Stimulated activated CD4-positive, alpha-beta T cell treated with anti-CD3 and anti-CD28 coated beads, Interleukin-1b, Interleukin-23, amount 100 ng/mL, for 24 hours (primary cell): ENCODE measurements at places on chromosomes 2 and 18.

DNA sequence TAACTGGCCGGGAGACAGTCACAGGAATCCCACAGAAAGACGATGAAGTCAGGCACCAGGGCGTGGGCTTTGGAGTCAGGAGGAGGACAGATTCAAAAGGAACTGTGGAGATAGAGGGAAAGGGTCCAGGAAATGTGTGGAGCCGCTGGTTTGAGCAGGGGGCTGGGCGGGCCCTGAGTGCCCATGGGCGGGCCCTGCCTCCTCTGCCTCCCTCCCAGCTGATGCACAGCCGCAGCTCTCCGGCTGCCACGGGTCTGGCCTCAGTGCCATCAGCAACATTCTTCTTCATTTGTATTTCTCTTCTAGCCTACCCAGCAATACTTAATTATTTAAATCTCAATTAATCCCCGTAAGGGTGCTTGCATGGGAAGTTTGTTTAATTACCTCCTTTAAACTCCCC, 432.3 kb downstream of the NBAS start:
- no peak for DNase-seq

DNA sequence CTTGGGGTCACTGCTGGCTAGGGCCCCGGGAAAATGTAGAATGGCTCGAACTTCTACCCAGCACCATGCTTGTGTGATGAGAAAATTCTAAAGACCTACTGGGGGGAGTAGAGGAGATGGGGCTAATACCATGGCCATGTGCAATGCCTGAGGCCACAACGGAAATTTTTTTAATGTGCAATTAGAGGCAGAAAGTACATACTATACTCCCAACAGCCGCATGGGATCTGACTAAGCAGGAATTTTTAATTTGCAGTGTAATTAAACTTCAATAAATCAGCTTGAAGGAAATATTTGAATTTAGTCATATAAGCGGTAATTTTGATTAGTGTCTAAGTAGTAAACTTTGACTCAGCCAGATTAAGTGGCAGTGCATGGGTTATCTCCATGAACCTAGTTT, 53.2 kb upstream of the CNGA3 start:
- DNase-seq: no peak

DNA sequence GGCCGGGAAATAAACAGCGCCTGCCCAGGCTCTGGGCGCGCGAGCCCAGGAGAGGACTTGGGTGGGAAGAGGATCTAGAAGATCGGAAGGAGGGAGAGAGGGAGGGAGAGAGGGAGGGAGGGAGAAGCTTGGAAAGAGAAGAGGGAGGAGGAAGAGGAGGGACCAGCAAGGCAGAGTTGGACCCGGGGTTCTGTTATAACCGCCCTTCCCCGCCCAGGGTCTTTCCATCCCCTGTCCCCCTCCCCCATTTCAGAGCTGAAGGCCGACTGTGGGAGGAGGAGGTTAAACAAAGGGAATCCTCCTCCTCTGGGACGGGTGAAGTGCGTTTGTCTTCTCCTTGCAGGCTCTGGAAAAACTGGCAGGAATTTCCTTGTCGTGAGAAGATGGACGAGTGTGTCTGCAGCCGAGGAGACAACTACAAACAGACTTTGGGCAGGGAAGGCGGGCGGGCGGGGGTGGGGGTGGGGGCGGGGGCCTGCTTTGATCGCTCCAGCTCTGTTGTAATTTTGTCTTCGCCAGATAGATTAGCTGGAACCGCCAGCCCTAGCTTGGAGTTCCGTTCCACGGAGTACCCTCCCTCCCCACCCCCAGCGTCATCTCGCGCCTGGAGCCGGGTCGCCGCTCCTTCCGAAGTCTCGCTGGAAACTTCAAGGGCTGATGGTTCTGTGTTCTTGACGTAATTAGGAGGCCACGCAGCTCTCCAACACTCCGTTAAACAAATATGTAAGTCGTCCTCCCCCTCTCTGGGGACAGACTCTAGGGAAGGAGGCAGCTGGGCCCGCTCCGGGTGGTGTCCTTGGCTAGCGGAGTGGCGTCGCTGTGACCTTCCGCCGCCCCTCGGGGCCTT, 6.4 kb upstream of the SP9 start:
- DNase-seq: no peak

GRCh38 chr2:240207661-240208060, 67.2 kb upstream of the OTOS start:
- no peak for DNase-seq

DNA sequence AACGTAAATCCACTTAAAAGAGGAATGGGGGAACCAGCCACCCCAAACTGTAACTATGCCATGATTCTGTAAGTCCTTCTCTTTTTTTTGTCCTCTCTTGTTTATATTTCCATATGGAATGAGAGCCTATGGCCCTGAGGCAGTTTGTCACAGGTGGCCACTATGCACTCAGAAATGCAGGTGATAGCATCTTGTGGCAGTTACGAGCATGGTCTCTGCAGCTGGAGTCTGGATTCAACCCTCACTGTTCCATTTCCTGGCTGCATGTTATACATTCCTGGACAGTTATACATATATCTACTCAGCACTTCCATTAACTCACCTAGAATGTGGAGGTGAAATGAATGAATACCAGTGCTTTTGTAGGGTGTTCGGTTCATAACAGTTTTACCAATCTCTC, 291.5 kb upstream of the FANCL start:
- DNase-seq: no peak

DNA sequence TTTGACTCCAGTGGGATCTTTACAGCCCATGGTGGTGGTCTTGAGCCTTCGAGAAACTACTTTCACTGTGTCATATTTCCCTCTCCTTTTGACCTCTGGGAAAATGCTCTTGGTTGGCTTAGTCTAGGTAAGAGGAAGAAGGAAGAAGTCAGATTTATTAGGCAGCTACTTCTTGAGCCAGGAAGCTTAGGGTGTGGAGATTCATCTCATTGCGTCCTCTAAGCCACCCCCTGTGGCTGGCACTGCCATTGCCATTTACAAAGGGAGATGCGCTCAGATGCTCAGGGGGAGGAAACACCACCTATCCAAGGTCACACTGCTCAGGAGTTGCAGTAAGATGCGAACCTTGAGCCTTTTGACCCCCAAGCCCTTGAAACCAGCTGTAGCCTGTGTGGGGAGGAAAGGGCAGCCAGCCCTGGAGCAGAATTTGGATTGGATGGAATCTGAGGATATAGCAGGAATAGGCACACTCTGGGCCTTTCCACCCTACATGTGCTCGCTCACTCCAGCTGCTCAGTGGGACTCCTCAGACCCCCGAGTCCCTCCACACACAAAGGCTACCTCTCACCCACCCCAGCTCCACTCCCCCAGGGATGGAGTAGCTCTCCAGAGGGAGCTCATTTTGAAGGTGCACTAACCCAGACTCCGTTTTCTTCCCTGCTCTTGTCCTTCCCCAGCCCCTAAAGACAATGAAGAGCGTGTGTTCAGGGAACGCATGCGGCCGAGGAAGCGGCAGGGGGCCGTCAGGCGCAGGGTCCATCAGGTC, 321.3 kb upstream of the EPAS1 start:
- DNase-seq: no peak

- DNase-seq: no peak
Measured at GRCh38 chr2:241073166-241074064, 28.7 kb downstream of the MTERF4 start.

DNA sequence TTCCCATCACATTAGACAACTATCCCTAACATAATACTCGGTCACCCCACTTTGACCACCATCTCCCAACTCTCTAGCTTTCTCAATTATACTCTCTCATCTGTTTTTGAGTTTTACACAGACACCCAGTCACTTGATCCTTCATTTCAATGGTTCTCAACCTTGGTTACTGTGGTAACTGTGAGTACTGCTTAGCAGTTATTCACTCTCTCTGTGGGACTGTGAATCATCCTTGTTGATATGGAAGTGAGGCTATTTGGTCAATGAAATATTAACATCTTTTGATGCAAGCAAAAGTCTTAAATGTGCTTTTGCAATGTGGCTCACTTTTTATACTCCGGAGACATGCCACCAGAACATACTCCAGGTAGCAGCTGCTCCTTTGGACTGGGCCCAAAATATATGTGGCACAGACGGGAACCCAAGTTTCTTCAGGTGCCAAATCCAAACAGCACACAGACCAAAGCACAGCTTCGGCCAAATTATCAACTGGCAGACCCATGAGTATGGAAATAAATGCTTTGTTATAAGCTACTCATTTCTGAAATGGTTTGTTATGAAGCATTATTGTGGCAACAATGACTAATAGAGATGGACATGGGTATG, 75.0 kb upstream of the SLC25A52 start:
- no peak for DNase-seq

DNA sequence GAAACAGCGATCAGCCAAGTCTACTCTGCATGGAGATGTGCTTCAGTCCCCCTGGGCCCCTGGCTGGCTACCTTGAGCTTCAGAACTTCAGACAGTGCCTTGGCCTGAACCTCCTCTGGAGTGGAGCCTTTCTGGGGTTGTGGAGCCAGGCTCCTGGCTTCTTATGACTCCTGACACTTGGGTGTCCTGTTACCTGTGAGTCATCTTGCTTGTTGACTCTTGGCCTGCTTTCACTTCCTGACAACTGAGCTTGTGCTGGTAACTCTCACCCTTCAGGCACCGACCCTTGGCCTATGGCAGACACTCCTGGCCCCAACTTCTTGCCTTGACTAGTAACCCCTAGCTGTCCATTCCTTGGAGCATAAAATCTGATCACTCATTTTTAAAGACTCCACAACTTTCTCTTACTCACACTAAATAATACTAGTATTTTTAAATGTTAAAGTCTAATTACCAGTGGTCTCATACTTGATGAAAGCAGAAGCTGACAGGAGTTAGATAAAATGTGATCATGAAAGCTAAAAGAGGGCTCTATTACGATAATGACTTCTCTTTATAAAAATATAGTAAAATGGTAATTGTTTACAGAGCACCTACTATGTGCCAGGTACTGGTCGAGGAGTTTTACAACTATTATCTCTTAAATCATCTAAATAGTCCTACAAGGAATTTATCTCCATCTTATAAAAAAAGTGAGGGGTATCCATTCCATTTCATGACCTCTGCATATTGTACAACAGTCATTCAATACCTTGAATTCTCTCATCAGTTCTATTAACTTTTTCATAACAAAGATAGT, 46.3 kb upstream of the VIT start:
- DNase-seq: no peak

GRCh38 chr2:86284987-86285386, 52.4 kb downstream of the REEP1 start:
- DNase-seq: no peak

GRCh38 chr2:56077359-56077915, 106.4 kb upstream of the CCDC85A start:
- no peak for DNase-seq

DNA sequence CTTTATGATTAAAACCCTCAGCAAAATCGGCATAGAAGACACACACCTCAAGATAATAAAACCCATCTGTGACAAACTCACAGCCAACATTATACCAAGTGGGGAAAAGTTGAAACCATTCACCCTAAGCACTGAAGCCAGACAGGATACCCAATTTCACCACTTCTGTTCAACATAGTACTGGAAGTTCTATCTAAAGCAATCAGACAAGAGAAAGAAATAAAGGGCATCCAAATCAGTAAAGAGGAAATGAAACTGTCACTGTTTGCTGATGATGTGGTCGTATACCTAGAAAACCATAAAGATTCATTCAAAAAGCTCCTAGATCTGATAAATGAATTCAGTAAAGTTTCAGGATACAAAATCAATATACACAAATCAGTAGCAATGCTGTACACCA, 16.4 kb upstream of the RPRD1A start:
- DNase-seq: no peak

DNA sequence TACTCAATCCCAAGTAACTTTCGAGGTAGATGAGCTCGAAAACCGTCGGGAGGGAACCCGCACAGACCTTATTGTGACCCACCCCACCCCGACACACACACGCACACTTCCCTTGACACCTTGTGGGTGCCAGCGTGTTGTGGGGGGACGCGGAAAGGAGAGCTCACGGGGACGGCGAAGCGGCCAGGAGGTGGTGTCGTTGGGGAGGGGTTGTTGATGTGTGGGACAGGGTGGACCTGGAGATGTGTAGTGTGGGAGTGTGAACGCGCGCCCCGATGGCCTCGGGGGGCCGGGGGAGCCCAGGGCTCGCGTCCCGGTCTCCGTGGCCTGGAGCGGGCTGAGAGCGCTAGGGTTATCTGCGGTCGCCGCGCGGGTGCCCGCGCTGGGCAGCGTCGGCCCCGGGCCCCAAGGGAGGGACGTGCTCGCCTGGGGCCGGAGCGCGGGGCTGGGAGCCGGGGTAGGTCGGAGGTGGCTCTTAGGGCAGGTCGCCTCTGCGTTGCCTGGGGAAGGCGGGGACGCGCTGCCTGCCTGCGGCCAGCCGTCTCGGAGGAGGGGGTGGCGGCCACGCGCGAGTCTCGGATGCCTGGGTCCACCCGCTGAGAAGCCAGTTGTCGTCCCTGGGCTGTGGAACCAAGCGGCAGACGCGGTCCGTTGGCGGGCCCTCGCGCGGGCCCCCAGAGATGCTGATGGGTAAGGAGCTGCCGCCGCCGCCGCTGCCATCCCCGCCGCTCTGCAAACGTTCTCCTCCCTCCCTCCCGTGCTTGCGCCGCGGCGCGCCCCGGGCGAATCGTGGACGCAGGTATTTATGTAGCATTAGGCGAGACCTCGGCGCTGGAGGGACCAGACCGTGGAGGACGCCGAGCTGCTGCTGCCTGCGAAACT, 1.6 kb downstream of the KLHL29 start:
- no peak for DNase-seq

DNA sequence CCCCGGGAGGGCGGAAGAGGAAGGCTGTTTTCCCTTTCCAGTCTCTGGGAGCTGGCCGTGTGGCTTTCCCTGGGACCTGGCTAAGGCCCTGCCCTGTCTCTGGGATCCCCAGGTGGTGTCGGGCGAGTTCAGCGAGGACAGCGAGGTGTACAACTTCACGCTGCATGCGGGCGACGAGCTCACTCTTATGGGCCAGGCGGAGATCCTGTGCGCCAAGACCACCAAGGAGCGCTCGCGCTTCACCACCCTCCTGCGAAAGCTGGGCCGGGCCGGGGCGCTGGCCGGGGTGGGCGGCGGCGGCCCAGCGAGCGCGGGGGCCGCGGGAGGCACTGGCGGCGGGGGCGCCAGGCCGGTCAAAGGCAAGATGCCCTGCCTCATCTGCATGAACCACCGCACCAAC, 11.2 kb downstream of the GAREM2 start:
- DNase-seq: no peak

DNA sequence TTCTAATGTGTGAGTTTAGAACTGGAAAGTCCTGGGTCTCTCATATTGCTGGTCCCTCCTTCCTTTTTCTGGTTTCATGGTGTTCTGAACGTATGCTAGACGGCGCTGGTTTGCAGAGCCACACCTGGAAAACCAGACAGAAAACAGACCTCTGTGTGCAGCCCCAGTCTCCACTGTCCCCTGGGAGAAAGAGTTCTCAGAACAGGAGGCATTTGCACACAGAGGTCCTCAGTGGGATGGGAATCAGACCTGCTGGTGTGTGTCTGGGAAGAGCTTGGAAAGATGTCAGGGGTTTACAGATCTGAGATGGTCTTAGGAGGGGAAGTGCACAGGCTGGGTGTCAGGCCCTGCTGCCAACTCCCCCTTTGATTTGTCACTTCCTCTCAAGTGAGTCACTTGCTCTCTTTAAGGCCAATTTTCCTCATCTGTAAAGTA, 14.9 kb upstream of the MBP start:
- no peak for DNase-seq

GRCh38 chr2:122447237-122447636, 691.8 kb downstream of the TSN start:
- DNase-seq: no peak

- no peak for DNase-seq
Measured at GRCh38 chr2:144914622-144915318, 394.9 kb upstream of the ZEB2 start.

GRCh38 chr2:44392338-44392943, 30.7 kb downstream of the CAMKMT start:
- DNase-seq: peak; percentile 21
